ENCODE measurements at places on chromosomes 6 and 20. TPM values are rescaled to one million over a fixed set of nuclear protein-coding genes. Genes with fewer than 3 reads are reported as not detected.

RIPOR2 gene
- 104 TPM for total RNA-seq

- DNase-seq, result no peak
Measured at GRCh38 chr20:53282217-53282955, 310.2 kb downstream of the TSHZ2 start.

- DNase-seq, result no peak
Measured at GRCh38 chr20:51237791-51238190, 214.9 kb upstream of the KCNG1 start.

- DNase-seq, result no peak
Measured at GRCh38 chr6:160967351-160967750, 24.2 kb upstream of the MAP3K4 start.

GRCh38 chr6:51765230-51765629, 322.2 kb downstream of the PKHD1 start:
- DNase-seq, result no peak

DNA sequence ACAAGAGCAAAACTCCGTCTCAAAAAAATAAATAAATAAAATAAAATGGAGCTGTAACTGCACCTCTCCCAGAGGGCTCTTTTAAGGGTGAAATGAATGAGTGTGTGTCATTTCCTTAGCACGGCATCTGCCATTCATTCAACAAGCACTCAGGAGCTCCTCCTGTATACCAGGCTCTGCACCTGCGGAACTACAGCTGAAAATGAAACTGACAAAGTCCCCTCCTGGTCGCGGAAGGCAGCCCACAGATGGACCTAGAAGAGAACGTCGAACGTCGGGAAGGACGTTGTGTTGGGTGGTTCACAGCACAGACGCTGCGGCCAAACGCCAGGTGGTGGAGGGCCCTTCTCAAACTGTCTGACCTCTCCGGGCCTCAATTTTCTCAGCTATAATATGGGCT, 256.4 kb downstream of the TFAP2C start:
- DNase-seq, result no peak

- DNase-seq, result no peak
Measured at GRCh38 chr6:77205936-77206335, 257.4 kb downstream of the HTR1B start.

- no peak for DNase-seq
Measured at GRCh38 chr20:57008217-57008616, 258.2 kb downstream of the BMP7 start.

- no peak for DNase-seq
Measured at GRCh38 chr20:50259705-50260478, 69.3 kb downstream of the CEBPB start.

DNA sequence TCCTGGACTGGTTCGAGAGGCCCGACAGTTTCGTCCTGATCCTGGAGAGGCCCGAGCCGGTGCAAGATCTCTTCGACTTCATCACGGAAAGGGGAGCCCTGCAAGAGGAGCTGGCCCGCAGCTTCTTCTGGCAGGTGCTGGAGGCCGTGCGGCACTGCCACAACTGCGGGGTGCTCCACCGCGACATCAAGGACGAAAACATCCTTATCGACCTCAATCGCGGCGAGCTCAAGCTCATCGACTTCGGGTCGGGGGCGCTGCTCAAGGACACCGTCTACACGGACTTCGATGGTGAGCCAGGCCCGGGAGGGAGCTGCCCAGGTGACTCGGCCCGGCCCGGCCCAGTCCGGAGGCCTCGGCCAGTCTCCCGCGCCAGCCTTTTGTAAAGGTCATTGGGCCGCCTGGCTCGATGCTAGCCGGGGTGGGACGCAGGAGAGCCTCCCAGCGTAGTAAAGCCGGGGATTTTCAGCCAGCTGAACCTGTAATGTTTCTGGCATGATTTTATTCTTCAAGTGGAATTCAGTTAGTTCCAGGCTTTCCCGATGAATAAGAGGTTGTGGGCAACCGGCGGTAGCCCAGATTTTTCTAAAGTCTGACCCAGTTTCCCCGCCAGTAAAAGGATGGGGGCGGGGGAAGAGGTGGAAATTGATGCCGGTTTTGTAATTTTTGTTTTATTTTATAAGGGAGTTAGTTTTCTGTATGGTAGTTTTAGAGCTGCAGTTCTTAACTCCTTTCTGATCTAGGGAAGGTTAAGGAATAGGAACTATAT, 1.4 kb downstream of the PIM1 start:
- peak; percentile 57 for DNase-seq
